Activated CD8-positive, alpha-beta T cell treated with anti-CD3 and anti-CD28 coated beads for 36 hours (primary cell): ENCODE measurements at places on chromosomes 6 and 20. TPM values are rescaled to one million over a fixed set of nuclear protein-coding genes. Genes with fewer than 3 reads are reported as not detected.

Gene KHDC1
- 3.5 TPM for total RNA-seq

Gene SSTR4
- total RNA-seq = not detected

Gene RNF217
- total RNA-seq = 0.09 TPM

Gene COL19A1
- total RNA-seq = not detected

Gene CLDN20
- not detected for total RNA-seq

Gene PTPRT
- not detected for total RNA-seq
